ENCODE measurements at places on chromosomes 1 and 21.

GRCh38 chr1:236320671-236321070, 38.9 kb upstream of the ERO1B start:
- no peak for DNase-seq

- DNase-seq: no peak
Measured at GRCh38 chr1:183958958-183959357, 78.6 kb downstream of the COLGALT2 start.

DNA sequence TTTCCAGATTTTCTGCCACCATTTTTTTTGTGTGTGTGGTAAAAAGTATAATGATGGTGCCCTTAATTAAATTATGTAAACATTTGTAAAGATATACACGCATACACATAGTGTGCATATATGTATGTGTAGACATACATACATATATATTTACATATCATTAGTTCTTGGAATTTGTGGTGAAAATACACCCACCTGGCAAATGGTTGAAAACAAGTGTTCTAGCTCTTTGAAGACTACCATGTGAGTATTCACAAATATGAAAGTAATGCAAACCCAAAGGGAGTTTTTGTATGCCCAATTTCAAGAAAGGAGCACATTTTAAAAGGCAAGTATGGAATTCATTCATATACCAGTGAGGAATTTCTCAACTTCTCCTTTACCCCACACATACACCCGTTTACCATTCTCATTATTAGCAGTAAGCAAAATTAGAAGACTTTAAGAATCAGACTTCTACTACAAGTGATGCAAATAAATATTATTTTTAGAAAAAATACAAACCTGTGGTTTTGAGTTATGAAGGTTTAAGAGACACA, 8.0 kb downstream of the RABGAP1L start:
- no peak for DNase-seq

- no peak for DNase-seq
Measured at GRCh38 chr1:160108888-160109662, 6.5 kb upstream of the ATP1A2 start.

GRCh38 chr1:214461305-214461704, 90.1 kb downstream of the PTPN14 start:
- DNase-seq: no peak

DNA sequence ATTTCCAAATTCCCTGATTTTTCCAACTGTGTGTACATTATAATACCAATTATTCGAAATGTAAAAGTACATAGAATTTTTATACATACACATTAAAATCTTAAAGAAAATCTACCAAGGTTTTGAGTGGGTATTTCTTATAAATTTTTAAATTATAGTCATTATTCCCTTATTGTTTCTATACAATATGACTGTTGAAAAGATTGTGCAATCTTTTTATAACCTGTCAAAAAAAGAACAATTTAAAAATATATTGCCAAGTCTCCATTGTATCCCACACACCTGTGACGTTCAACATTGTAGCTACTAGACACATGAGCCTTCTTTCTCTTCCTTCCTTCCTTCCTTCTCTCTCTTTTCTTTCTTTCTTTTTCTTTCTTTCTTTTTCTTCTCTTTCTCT, 473.2 kb upstream of the CHRM3 start:
- DNase-seq: no peak

DNA sequence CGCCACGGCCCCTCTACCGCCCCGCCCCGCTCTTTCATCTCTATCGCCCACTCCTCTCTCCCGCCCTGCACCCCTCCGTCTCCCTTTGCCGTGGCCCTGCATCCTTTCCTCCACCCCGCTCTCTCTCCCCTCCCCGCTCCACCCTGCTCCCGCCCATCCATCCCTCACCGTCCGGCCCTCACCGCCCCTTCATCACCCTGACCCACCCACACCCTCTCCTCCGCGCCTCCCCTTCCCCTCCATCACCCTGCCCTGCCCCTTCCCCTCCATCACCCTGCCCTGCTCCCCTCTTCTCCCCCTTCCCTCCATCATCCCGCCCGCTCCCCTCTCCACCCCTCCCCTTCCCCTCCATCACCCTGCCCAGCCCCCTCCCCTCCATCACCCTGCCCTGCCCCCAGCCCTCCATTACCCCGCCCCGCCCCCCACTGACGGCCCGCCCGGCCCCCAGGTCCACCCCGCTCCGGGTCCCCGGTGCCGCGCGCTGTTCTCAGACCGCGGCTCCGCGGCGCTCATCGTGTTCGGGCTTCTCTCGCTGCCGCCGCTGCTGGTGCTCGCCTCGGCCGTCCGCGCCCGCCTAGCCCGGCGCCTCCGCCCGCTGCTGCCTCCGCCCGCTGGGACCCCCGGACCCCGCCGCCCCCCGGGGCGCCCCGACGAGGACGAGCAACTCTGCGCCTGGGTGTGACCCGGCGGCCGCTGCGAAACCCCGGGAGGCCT, 6.2 kb upstream of the ANKRD65 start:
- DNase-seq: no peak

- DNase-seq: no peak
Measured at GRCh38 chr1:90394247-90394646, 322.9 kb downstream of the BARHL2 start.

GRCh38 chr21:41779659-41780058, 12.8 kb upstream of the RIPK4 start:
- no peak for DNase-seq

DNA sequence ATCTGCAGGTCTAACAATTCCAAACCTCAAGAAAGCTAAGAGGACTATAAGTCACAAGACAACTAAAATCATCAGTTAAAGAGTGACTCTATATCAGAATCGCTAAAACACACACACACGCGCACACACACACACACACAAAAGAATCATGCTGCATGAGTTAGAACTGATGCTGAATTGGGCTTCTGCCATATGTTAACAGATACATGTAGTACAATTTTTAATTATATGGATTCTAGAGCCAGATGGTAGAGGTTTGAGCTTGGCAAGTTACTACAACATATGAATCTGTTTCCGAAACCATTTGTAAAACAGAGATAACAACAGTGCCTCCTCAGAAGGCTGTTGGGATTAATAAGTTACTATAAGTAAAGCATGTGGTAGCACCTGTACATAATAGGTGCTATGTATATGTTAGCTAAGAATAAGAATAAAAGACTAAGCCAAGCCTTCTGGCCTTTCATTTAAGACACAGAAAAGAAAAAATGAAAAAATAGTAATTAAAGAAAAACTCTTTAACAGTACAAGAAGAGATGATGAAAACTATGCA, 17.9 kb downstream of the EPRS1 start:
- no peak for DNase-seq

DNA sequence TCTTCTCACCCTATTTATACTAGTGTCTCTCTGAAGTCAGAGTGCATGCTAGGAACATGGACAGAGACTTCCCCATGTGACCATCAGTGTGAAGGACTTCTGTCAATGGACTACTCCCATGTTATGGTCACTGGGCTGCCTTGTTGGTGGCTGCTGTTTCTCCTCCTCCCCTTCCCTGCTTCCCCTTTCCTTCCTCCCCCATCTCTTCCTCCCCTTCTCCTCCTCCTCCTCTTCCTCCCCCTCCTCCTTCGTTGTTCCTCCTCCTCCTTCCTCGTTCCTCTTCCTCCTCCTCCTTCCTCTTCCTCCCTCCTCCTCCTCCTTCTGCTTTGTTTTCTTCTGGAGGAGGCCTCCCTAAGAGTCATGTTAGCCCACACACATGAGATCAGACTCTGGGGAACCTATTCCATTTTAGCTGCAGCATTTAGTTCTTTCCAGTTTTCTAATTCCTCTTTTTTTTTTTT, 35.8 kb downstream of the IER5 start:
- no peak for DNase-seq

DNA sequence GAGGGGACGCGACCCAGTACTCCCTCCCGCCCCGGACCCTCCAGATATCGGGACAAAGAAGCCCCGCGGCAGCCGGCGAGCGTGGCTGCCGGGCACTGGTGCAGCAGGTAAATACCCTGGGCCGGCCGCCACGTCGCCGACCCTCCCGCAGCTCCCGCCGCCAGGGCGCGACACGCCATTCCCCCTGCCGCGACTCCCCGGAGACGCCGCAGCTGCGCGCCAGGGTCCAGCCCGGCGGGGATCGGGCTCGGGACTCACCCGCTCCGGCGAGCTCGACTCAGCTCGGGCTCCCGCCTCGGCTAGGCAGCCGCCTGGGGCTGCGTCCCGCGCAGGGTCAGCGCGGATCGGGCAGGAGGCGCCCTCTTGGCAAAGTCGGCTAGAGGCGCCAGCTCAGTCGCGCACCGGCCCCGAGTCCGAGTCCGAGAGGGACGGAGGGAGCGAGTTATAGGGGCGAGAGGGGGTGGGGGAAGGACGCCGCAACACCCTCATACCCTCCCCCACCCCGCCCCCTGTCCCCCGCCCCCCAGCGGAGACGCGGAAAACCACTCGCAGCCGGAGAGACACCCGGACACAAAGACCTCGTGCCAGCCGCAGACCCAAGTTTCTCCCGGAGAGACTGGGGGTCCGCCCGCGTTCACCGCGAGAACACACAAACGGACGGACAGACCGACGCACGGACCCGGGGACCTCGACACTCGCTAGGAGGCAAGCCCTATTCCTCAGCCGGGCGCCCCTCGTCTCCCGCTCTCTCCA, 985 bp downstream of the SYT6 start:
- DNase-seq: no peak

- no peak for DNase-seq
Measured at GRCh38 chr1:177106196-177106595, 58.3 kb downstream of the ASTN1 start.

- no peak for DNase-seq
Measured at GRCh38 chr1:156726549-156727226, 1.6 kb upstream of the METTL25B start.

DNA sequence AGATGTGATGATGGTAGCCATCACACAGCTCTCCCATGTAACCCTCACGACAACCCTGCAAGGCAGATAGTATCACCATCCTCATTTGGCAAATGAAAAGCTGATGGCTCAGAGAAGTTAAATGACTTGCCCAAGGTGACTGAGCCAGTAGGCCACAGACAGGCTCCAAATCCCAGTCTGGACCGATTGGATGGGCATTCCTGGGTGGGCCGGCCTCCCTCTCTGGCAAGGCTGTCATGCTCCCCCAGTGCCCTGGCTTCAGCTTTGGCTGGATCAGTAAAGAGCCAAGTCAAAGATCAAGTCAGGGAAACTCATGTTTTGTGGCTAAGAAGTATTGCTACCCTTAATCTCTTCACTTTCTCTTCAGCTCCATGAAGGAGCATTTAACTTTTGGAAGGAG, 41.2 kb downstream of the CDCP2 start:
- DNase-seq: no peak

- DNase-seq: no peak
Measured at GRCh38 chr1:118136187-118136941, 48.7 kb downstream of the SPAG17 start.

DNA sequence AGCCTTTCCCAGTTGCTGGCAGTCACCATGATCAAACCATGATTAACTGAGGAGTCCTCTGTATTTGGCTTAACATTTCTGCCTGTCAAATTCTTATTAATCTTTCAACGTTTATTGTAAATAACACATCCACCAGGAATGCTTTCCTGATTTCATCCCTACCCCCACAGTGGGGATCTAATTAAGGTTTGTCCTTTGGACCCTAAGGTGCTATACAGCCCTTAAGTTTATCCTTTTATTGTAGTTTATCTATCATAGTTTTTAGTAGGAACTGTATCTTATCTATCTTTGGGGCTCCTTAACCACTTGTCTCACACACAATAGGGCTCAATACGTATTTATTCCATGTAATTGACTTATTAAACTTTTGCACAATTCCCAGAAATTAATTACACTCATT, 61.0 kb downstream of the SPATA46 start:
- no peak for DNase-seq

DNA sequence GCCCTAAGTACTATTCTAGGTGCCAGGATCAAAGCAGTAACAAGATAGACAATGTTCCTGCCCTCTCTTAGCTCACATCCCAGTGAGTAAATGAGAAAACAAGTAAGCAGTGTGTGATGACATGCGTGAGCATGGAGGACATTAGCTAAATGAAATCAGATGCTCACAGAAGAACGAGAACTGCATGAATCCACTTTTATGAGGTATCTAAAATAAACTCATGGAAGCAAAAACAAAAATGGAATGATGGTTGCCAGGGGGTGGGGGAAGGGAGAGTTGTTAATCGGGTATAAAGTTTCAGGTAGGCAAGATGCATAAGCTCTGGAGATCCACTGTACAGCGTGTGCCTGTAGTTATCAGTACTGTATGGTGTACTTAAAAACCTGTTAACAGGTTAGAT, 195.1 kb downstream of the HHAT start:
- no peak for DNase-seq

DNA sequence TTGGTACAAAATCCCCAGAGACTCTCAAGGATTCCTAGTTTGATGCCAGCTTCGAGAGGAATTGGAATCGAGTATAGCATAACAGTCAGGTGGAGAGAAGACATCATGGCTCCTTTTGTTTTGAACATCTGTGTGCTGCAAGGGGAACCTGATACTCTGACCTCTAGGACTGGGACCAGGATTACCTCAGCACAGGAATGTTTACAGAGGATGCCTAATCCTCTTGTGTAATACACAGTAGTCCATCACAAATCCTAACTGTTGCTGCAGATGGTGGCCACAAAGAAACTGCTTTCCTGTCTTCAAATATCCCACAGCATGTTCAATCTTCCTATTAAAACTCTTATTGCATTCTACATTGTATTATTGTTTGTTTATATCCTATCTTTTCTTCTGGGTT, 111.8 kb upstream of the PRMT6 start:
- DNase-seq: no peak

- DNase-seq: no peak
Measured at GRCh38 chr1:50610563-50610962, 187.3 kb upstream of the DMRTA2 start.

GRCh38 chr1:106879538-106879937, 176.9 kb upstream of the PRMT6 start:
- DNase-seq: no peak

- DNase-seq: no peak
Measured at GRCh38 chr1:116326486-116326885, 46.6 kb upstream of the ATP1A1 start.

GRCh38 chr1:176022574-176022973, 184.5 kb downstream of the COP1 start:
- no peak for DNase-seq

- no peak for DNase-seq
Measured at GRCh38 chr1:21368515-21369289, 71.2 kb upstream of the NBPF3 start.

Measured in cortex of kidney (tissue), 1 donor.